ENCODE measurements at places on chromosomes 3 and 15.
A peak's percentile ranks its signal among the peaks of the same experiment; 100 is the strongest.

- no peak for DNase-seq
These were observed 24.8 kb downstream of the GOLIM4 start for GRCh38 chr3:168070919-168071318.

DNA sequence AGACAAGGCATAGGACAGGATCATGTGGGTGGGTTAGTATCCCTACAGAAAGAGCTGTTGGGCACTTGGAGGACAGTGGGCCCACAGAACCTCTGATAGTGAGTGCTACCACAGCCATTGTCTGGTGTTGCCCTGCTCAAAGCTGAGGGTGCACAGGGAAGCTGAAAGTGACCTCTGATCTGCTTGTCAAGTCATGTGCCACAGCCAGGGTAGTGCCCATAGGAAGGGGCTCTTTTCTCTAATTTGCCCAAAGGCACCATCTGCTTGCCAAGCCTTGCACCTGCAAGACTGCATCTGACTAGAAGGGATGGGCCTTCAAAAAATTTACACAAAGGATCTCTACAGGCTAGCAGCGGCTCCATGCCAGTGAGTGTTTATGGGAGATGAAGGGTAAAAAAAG is 87.4 kb upstream of the GSK3B start:
- no peak for DNase-seq

- no peak for DNase-seq
These were observed 10.7 kb upstream of the TASOR start for GRCh38 chr3:56693750-56694149.

DNA sequence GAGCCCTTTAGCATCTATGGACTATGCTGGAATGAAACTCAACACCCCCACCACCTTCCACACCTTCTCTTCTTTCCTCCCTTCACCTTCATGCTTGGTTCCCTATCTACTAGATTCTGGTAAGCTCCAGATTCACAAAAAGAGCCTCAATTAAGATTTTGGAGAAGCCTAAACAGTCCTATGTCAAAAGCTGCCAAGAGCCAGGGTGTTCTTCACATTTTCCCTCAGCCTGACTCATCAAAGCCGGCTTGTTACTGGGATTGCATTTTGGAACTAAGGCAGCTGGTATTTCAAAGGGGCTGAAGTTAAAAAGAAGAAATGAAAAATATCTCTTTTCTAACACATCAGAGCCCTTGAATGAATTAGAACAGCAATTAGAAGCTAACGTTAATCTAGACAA is 247.7 kb downstream of the MYRIP start:
- DNase-seq: no peak

DNA sequence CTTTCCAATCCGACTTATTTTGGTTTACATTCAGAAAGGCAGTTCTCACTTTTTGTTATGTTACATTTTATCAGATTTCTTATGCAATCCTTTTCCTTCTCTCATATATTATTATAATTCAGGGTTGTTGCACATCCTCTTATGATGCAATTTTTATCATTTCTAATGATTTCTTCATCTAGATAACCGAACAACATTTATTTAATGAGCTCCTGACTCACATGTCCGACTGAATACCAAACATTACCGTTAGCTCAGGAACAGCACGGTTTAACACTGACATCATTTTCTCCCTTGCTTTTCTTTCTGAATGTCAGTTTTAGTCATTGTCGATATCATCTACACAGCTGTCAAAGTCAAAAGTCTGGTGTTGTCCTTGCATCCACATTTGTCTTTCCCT is 199.2 kb downstream of the BCHE start:
- no peak for DNase-seq

- DNase-seq: no peak
These were observed 330.7 kb upstream of the SLCO3A1 start for GRCh38 chr15:91522605-91523332.

- no peak for DNase-seq
These were observed 96.6 kb upstream of the CHD2 start for GRCh38 chr15:92803536-92803851.

DNA sequence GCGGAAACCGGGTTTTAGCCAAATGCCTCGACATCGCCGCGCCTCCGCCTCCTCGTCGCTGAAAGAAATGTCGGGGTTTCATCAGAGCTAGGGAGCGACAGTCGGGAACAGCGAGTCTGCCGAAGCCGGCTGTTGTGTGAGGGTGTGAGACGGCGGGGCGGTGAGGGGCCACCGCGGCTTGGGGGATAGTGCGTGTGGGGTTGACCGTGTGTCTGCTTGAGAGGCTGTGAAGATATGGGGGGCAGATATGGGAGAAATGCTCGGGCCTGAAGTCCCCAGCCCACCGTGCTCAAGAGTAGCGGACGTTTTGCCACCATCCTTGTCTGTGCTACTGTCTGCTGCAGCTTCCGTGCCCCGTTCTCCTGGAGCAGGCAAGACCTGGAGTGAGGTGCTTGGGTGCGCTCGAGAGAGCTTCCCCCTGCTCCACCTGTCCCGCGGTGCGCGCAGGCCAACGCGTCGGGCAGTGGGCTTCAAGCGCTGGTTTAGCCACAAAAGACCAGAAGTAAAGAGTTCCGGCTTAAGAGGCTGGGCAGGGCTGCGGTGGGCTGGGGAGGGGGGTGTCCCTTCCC is 716 bp upstream of the ISLR2 start:
- no peak for DNase-seq

DNA sequence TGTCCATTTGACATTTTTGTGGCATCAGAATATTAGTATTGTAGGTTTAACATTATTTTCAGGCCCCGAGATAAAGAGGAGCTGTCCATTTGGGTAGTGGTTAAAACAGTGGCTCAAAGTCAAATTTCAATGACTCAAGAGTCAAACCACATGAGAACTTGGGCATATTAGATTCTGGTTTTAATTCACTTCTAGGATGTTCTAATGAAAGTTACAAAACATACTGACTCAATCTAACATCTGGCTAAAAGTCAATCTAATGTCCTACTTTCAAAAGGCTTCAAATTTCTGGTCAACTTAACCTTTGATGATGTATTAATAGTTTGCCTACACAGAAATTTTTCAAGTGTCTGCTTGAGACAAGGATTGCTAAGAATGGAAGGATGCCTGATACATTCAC is 112.4 kb downstream of the ABI3BP start:
- DNase-seq: no peak

DNA sequence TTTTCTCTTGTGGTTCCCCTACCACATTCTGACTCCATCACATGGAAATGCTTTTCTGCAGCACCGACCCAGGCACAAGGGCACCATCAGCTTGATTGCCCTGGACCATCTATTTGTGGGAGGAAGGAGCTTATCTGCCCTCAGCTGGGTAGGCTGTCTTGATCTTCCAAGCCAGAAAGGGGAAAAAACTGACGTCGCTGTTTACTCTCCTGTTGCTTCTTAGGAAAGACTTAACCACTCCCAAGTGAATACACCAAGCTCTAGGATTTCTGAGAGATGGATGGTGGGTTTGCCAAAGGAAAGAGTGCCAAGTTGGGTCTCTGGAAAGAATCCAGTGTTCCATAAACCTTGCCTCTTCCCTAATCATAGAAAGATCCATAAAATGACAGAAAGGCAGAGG is 4.0 kb downstream of the TNFAIP8L3 start:
- no peak for DNase-seq

DNA sequence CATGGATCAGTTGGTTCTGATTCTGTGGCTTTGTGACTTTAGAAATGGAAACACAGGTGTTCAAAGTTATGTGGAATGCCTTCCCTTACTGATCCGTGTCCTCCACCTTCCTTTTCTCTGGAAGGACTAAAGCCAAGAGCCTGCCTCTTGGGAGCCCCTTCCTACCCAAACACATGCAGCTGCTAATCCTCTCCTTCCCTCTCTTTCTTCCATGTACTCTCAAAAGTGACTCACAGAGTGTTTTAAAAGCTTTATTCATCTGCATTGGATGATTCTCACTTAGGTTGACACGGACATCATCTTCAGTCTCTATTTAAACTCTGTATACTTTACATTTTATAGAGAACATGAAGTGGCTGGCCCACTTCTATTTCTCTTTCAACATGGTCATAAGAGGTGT is 856.5 kb upstream of the ARPP21 start:
- DNase-seq: no peak

DNA sequence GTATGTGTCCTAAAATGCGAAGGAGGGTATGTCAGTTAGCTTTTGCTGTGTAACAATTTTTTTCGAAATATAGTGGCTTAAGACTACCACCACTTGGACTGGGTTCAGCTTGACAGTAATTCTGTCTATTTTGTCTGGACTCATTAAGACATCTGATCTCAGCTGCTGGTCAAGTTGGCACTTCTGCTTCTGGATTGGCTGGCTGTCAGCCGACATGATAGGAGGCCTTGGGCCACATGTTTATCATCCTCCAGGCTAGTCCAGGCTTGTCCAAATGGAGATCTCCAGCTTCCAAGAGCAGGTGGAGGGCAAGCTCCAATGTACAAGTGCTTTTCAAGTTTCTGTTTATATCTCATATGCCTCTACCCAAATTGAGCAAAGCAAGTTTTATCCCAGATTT is 95.9 kb downstream of the GALK2 start:
- no peak for DNase-seq

GRCh38 chr3:155131104-155131503 is 51.0 kb downstream of the MME start:
- peak; percentile 45 for DNase-seq

DNA sequence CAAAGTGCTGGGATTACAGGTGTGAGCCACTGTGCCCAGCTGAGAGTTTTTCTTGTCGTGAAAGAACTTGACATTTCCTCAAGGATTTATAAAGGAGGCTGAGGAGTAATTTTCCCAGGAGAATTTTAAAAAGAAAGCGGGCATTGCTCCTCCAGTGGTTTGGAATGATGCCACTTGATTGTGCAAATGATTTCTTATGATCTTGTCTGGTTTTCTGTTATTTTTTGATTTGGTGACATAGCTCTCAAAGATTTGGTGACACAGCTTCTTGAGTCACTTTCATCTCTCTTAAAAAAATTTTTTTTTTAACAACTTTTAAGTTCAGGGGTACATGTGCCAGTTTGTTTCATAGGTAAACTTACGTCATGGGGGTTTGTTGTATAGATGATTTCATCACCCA is 24.6 kb upstream of the NFKBIZ start:
- DNase-seq: no peak

DNA sequence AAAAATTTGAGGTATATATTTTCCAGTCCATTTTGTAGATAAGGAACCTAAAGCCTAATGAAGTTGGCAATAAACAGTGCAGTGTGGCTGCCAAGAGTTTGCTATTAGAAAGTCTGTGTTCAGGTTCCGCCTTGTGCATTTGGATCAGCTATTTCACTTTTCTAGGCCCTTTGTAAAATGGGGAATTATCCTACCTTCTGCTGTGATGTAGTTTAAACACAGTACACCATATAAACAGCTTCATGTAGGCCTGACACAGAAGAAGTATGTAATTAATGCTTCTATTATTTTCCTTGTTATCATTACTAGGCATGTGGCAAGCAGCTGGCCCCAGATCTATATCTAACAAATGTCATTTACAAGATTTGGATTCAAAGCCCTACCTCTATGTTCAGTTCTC is 456.3 kb downstream of the GABRG3 start:
- no peak for DNase-seq

- peak; percentile 95 for DNase-seq
These were observed 31.1 kb downstream of the TMEM212 start for GRCh38 chr3:171874251-171874681.

DNA sequence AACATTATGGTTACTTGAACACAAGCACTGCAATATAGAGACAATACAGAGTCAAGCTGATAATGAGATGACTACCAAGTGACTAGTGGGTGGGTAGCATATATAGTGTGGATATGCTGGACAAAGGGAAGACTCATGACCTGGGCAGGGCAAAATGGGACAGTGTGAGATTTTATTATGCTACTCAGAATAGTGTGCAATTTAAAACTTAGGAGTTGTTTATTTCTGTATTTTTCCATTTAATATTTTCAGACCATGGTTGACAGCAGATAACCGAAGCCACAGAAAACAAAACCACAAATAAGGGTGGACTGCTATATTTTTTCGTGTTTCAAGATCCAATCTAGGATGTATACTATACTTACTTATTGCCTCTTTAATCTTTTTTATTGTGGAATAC is 19.6 kb downstream of the GALK2 start:
- DNase-seq: no peak

DNA sequence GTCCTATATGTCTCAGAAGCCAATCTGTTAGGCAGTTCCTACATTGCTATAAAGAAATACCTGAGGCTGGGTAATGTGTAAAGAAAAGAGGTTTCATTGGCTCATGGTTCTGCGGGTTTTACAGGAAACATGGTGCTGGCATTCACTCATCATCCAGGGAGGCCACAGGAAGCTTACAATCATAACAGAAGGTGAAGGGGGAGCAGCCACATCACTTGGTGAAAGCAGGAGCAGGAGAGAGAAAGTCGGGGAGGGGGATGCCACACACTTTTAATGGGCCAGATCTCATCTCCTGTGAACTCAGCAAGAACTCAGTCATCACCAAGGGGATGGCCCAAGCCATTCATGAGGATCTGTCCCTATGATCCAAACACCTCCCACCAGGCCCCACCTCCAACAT is 9.1 kb downstream of the SLC49A4 start:
- no peak for DNase-seq

GRCh38 chr3:197428117-197428801 is 127.5 kb downstream of the BDH1 start:
- DNase-seq: no peak

DNA sequence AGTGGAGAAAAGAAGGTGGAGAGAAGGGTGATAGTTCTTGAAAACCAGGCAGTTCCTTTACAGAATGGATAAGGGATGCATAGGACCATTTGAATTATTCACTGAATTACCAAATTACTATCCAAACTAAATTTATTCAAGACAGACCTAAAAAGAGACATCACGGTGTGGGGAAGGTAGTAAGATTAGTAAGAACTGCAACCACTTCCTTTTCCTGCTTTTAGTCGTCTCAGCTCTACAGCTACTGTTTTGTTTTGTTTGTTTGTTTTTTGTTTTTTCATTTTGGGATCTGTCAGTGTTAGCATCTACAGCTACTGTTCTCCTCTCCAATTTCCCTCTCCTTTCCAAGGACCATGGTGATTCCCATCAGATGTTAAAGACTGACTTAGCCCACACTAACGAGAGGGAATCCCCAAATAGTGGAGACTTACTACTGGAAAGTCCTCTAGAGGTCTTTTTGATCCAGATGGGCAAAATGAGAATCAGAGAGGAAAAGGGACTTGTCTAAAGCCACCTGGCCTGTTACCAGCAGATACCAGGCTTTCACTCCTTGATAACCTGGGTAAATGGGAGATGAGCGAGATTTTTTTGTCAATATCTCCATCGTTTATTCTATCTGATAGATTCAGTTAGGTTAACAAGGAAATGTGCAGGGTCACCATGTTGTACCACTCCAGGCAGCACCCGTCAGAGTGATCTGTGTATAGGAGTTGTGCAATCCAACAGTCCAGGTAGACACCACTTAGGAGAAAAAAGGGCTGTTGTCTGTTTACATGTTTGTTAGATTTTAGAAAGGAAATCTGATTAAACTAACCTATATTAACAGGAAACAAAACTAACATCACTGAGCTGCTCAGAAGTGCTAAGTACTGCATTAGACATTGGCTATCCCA is 6.0 kb downstream of the HCLS1 start:
- no peak for DNase-seq

All from epithelial cell of proximal tubule (primary cell).